ENCODE measurements at places on chromosomes 3 and 15.

- no peak overlapping the region for H3K4me3 ChIP-seq
- no peaks in the 10 kb centered on the region for H3K36me3 ChIP-seq
- H3K4me1 ChIP-seq, result peaks cover 40% of the 10 kb centered on the region
- no peak overlapping the region for H3K27ac ChIP-seq
These were observed 94.3 kb upstream of the C3orf80 start for GRCh38 chr3:160130950-160131349.

- peaks cover 12% of the 10 kb centered on the region for H3K27me3 ChIP-seq
- H3K27ac ChIP-seq, result no peak overlapping the region
- H3K36me3 ChIP-seq, result no peaks in the 10 kb centered on the region
- no peak overlapping the region for H3K4me3 ChIP-seq
- H3K4me1 ChIP-seq, result no peaks in the 10 kb centered on the region
These were observed 108.4 kb downstream of the MEGF11 start for GRCh38 chr15:66144978-66145725.

GRCh38 chr3:112109322-112109721 is 23.1 kb downstream of the C3orf52 start:
- no peaks in the 10 kb centered on the region for H3K27me3 ChIP-seq
- peaks cover 6% of the 10 kb centered on the region for H3K4me1 ChIP-seq
- DNase-seq, result no peak
- H3K36me3 ChIP-seq, result peaks cover 3% of the 10 kb centered on the region
- H3K4me3 ChIP-seq, result no peak overlapping the region

- no peaks in the 10 kb centered on the region for H3K27me3 ChIP-seq
- no peak overlapping the region for H3K4me3 ChIP-seq
- no peak overlapping the region for H3K27ac ChIP-seq
These were observed 14.0 kb downstream of the TMEM158 start for GRCh38 chr3:45212095-45212468.

GRCh38 chr15:47718497-47719437 is 1.5 kb downstream of the SEMA6D start:
- DNase-seq, result no peak
- H3K27ac ChIP-seq, result no peak overlapping the region
- peaks cover 12% of the 10 kb centered on the region for H3K27me3 ChIP-seq
- no peaks in the 10 kb centered on the region for H3K4me1 ChIP-seq
- no peak overlapping the region for H3K4me3 ChIP-seq
- H3K36me3 ChIP-seq, result no peaks in the 10 kb centered on the region

GRCh38 chr3:152127058-152127457 is 141.7 kb upstream of the MBNL1 start:
- no peaks in the 10 kb centered on the region for H3K4me1 ChIP-seq
- H3K27ac ChIP-seq, result no peak overlapping the region
- DNase-seq, result no peak
- no peaks in the 10 kb centered on the region for H3K27me3 ChIP-seq
- no peaks in the 10 kb centered on the region for H3K36me3 ChIP-seq

Measured in PC-9 (cell line).